Activated naive CD4-positive, alpha-beta T cell treated with anti-CD3 and anti-CD28 coated beads for 36 hours (primary cell): ENCODE measurements at places on chromosomes 11 and 22. TPM values are rescaled to one million over a fixed set of nuclear protein-coding genes. Genes with fewer than 3 reads are reported as not detected.
A peak's percentile ranks its signal among the peaks of the same experiment; 100 is the strongest.

TESMIN gene
- total RNA-seq = 7.3 TPM

OR5P2 gene
- total RNA-seq = not detected

ENTHD1 gene
- total RNA-seq = 0.64 TPM

FBLN1 gene
- not detected for total RNA-seq

RNF215 gene
- 2.8 TPM for total RNA-seq

SLC17A6 gene
- total RNA-seq = not detected

GSTT2B gene
- total RNA-seq = not detected

SMCO4 gene
- total RNA-seq = 26.8 TPM

MFRP gene
- total RNA-seq = not detected

PNPLA5 gene
- total RNA-seq = not detected

MMP8 gene
- total RNA-seq = not detected

RIMBP3B gene
- total RNA-seq = 0.24 TPM

C11orf65 gene
- 3.1 TPM for total RNA-seq

IFTAP gene
- 4.2 TPM for total RNA-seq

IGSF9B gene
- 34.0 TPM for total RNA-seq

LINC01488 gene
- total RNA-seq = not detected

DNA sequence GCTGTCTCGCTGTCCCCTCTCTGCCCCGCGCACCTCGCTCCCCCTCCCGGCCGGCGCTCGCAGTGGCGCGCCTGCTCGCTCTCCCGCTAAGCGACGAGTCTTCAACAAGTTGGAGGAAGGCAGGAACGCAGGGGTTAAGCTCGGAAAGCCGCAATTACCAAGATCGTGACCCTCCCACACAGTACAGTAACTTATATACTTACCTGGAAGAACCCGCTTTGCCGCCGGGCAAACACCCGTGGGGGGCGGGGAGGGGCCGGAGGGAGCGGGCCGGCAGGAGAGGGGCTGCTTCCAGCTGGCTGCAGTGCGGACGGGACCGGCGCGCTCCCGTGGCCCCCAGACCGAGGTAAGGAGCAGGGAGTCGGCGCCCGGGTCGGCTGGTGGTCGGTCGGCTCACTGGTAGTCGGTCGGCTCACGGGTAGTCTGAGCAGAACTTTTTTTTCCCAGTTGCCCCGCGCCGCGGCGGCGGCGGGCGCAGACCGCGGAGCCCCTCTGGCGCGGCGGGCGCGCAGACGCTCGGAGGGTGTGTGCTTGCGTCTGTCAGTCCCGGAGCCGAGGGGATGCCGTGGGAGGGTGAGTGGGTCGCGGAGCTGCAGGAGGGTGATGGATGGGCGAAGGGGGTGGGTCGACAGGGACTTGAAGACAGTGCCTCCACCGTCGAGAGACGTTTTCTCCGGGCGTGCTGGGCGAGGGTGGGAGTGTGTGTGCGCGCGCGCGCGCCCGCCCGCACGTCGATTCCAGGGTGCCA, 101.2 kb upstream of the HSD17B12 start:
- DNase-seq = peak; percentile 58

- peak; percentile 62 for DNase-seq
Measured at GRCh38 chr22:29907753-29908515, 25.0 kb downstream of the MTMR3 start.

- no peak for DNase-seq
Measured at GRCh38 chr11:128841461-128842072, 25.5 kb downstream of the KCNJ1 start.

- DNase-seq = no peak
Measured at GRCh38 chr11:67776852-67777520, 102.6 kb upstream of the ALDH3B2 start.

- DNase-seq = peak; percentile 16
Measured at GRCh38 chr11:111414267-111414931, 35.3 kb upstream of the POU2AF1 start.

DNA sequence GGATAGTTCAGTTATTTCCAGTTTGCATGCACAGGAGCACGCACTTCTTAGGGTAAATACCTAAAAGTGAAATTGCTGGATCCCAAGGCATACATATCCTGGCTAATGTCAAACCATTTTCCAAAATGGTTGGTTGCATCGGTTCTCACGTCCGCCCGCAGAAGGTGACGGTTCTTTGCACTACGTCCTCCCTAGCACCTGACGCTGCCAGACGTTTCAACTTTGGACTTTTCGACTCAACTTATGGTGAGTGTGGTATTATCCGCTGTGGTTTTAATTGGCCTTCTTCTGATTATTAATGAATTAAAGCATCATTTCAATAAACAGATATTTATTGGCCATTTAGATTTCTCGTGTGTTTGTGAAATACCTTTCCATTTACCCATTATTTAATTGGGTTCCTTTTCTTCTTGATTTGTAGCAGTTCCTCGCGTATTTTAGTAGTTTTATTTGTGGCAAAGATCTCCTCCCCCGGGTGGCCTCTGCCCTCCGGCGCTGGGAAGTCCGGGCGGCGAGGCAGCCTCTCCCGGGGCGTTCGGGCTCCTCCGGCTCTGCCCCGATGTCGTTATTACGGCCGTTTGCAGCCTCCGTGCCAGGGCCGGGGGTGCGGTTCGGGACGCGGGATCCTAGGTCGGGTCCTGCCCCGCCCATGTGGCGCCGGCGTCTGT, at the start of gene JHY:
Gene JHY (plus strand): TSS at position 571 of the 668 bp plus-strand sequence. CDS start 3,091 bp downstream, outside the sequence.
- DNase-seq = no peak

DNA sequence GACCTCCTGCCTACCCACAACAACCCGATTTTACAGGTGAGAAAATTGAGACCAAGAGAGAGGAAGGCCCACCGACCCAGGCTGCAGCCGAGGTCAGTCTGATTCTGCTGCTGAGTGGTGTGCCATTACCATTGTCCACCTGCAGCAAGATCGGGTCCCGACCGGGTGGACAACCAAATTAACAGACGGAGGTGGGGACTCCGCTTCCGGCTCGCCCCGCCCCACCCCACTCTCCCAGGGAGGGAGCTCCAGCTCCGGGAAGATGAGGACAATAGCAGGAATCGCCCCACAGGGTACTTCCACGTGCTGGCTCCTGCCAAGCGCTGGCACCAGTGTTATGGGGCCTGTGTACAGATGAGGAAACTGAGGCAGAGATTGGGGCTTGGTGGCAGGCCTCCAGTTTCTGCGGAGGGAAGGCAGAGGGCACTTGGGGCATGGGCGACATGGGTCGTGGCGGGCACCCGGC, 425 bp upstream of the KDELR3 start:
- no peak for DNase-seq

- DNase-seq = no peak
Measured at GRCh38 chr11:7364660-7365059, 113.0 kb downstream of the SYT9 start.

GRCh38 chr22:36068776-36069344, 40.2 kb upstream of the RBFOX2 start:
- no peak for DNase-seq

DNA sequence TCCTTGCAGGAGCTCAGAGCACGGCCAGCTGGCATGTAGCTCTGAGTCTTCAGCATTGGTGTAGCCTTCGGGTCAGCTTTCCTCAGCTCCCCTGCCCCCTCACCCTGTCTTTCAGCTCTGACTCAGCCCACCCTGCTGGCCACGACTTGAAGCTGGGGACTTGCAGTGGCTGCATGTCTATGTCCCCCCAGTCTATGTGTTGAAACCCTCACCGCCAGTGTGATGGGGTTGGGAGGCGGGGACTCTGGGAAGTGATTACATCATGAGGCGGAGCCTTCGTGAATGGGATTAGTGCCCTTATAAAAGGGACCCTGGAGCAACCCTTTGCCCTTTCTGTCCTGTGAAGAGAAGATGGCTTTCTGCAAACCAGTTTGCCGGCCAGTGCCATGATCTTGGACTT, 111.1 kb downstream of the CTTN start:
- DNase-seq = no peak

- DNase-seq = peak; percentile 79
Measured at GRCh38 chr11:64777449-64778222, 706 bp downstream of the SF1 start.

- DNase-seq = no peak
Measured at GRCh38 chr11:118614511-118614910, 7.1 kb downstream of the PHLDB1 start.

DNA sequence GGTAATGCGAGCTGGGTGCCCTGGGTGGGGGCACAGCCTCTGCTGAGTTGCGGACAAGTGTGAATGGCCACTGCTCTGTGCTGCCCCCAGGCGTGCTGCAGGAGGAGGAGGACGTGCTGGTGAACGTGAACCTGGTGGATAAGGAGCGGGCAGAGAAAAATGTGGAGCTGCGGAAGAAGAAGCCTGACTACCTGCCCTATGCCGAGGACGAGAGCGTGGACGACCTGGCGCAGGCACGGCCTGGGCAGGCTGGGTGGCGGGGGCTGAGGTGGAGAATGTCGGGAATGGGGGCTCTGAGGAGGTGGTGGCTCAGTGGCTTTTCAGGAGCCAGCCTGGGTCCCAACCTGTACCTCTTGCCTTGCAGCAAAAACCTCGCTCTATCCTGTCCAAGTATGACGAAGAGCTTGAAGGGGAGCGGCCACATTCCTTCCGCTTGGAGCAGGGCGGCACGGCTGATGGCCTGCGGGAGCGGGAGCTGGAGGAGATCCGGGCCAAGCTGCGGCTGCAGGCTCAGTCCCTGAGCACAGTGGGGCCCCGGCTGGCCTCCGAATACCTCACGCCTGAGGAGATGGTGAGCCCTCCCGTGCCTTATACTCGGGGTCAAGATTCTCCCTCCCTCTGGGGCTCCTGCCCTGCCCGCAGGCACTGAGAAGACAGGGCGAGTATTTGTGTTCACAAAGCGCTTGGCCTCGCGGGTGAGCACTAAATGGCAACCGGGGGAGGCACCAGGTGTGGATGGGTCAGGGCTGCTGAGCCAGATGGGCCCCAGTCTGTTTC, 4.6 kb downstream of the SART1 start:
- DNase-seq = no peak

DNA sequence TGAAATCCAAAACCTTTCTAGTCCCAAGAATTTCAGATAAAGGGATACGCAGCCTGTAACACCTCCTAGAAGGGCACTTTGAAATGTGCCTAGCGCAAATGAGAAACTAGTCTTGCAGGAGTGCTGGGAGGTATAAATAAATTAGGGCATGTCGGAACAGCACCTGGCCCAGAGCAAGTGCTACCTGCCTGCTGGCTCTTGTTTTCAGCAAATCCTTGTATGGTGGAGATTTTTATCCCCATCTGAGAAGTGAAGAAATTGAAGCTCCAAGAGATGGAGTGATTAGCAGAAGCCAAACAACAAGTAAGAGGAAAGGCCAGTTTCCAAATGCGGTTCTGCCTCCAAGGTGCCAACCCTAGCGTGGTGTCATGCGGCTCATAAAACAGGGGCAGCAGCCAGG, 36.7 kb upstream of the TFIP11 start:
- DNase-seq = no peak

DNA sequence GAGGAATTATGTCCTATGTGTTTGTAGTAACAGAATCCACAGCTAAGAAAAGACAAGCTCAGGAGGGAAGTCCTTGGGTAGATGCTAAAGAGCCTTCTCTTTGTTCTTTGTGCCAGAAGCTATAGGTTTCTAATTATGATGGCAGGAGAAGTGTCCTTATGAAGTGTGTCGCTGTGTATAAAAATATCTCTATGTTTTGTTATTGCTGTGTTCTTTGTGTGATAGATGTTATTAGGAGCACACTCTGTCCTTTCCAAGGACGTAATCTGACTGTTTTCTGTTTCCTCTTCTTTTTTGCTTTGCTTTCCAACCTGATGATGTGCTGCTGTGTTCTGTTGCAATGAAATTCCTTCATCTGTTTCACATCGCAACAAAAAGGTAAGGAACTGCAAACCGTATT, 171.9 kb downstream of the NCAM1 start:
- no peak for DNase-seq

GRCh38 chr11:54946424-54946823, 239.8 kb downstream of the OR4A5 start:
- DNase-seq = no peak

GRCh38 chr22:22745225-22746060, 101.0 kb downstream of the GGTLC2 start:
- DNase-seq = peak; percentile 52

GRCh38 chr11:3044004-3044403, 13.2 kb downstream of the CARS1 start:
- no peak for DNase-seq

DNA sequence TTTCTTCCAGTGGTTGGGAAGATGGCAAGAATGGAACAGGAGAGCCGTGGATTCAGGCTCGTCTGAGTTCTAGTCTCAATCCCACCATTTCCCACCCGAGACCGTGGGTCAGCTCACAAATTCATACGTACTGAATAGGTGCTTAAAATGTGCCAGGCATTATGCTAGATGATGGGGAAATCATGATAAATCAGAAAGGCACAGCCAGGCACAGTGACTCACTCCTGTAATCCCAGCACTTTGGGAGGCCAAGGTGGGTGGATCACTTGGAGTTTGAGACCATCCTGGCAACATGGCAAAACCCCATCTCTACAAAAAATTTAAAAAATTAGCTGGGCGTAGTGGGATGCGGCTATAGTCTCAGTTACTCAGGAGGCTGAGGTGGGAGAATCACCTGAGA, 7.1 kb downstream of the TRIOBP start:
- no peak for DNase-seq

GRCh38 chr11:44680982-44681597, 45.7 kb upstream of the TSPAN18 start:
- DNase-seq = peak; percentile 86
